SIG-M5 (cell line): ENCODE measurements at places on chromosomes 5 and 9.

- DNase-seq, result no peak
Measured at GRCh38 chr9:13478160-13478559, 198.7 kb upstream of the MPDZ start.

GRCh38 chr5:32543291-32543690 is 42.1 kb upstream of the SUB1 start:
- no peak for DNase-seq

GRCh38 chr5:8493176-8493575 is 624.2 kb downstream of the MTRR start:
- no peak for DNase-seq

DNA sequence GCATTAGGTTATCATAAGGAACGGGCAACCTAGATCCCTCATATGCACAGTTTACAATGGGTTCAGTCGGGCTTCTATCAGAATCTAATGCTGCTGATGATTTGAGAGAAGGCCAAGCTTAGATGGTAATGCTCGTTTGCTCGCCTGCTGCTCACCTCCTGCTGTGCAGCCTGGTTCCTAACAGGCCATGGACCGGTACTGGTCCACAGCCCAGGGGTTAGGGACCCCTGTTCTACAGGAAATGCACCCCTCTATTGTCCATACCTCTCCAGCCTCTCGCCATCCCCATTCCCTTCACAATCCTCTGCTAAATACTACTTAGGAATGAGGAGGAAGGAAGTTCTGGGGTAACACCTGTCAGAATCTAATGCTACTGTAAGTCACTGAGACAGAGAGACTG is 75.1 kb downstream of the OXCT1 start:
- no peak for DNase-seq

DNA sequence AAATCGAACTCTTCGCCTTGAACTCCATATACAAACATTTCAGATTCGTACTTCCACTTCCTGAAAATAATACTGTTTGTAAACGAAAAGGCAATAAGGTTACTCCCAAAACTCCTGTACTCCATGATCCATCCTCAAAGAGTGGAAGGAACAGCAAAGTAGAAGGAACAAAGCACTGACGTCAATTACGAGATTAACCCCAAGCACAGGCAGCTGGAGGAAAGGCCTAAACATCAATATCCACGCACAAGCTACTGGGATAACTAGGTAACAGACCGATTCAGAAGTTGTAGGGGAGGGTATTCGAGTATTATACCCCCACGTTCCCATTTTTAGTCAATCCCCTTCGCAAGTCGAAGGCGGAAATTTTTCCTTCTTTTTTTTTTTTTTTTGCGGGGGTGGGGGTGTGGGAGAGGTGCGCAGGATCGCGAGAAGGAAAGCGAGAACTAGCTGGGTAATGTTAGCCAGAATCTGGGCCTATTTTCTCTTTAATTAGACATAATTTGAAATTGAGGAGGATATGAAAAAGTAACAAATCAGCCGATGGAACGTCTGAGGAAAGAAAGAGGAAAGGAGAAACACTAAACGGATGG is 909 bp downstream of the AFF4 start:
- DNase-seq, result no peak

GRCh38 chr5:40572937-40573336 is 106.8 kb upstream of the PTGER4 start:
- DNase-seq, result no peak

DNA sequence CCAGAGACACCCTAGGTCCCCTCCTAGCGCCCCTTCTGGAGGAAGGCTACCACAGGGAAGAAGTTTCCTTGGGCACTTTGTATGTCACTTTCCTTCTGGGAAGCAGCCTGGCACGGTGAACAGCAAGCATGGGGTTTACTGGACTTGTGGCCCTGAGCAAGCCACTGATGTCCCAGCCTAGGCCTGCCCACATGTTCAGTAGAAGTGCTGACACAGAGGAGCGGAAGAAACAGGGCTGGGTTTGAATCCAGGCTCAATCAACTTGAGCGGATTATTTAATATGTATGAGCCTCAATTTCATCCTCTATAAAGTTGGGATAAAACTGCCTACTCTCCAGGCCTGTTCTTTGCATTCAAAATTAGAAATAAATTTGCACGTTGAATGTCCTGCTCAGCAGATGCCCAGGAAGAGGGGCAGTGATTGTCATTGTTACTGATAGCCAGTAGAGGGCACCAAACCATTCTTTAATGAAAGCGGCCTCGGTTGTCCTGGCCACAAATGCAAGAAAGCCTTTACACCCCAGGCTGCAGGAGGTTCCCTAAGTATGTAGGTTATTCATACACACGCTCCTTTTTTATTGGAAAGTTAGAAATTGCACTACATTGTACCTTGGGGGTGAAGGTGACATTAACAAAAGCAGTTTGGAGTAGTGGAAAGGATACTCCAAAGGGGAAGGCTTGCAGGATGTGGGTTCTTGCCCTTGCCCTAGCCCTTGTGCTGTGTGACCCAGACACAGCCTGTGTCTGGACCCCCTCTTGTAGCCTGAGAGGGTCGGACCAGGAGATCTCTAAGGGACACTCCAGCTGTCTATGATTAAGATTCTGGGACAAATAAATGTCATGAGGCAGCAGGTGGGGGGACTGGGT is 13.4 kb upstream of the XPA start:
- DNase-seq, result no peak

DNA sequence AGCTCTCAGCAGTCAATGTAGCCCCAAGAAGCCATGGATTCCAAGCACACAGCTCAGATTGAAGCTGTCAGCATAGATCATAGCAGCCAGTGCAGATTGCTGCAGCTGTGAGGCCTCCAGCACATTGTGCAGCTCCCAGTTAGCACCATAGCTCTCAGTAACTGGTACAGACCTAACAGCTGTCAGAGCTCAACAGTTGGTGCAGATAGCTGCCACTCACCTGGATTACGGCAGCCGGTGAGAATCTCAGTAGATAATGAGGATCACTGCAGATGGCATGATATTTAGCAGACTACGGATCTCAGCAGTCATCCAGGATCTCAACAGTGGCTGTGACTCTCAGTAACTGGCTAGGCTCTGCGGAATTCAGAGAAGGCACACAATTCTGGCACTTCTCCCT is 500.4 kb downstream of the TUSC1 start:
- DNase-seq, result no peak

DNA sequence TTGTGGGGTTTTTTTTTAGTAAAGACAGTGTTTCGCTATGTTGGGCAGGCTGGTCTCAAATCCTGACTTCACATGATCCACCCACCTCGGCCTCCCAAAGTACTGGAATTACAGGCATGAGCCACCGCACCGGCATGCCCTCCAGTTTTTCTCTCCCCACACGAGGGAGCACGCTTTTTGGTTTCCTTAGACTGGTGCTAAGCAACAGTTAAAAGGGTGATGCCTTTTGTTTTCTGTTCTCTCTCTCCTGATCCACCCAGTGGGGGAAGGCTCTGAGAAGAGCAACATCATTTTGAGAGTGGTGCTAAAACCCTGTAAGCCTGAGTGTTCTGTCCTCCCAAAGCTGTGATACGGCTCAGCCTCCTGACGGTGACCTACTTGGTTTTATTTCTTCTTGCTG is 146.6 kb downstream of the MAN2A1 start:
- DNase-seq, result no peak

GRCh38 chr5:124806373-124807077 is 60.1 kb upstream of the ZNF608 start:
- DNase-seq, result no peak

DNA sequence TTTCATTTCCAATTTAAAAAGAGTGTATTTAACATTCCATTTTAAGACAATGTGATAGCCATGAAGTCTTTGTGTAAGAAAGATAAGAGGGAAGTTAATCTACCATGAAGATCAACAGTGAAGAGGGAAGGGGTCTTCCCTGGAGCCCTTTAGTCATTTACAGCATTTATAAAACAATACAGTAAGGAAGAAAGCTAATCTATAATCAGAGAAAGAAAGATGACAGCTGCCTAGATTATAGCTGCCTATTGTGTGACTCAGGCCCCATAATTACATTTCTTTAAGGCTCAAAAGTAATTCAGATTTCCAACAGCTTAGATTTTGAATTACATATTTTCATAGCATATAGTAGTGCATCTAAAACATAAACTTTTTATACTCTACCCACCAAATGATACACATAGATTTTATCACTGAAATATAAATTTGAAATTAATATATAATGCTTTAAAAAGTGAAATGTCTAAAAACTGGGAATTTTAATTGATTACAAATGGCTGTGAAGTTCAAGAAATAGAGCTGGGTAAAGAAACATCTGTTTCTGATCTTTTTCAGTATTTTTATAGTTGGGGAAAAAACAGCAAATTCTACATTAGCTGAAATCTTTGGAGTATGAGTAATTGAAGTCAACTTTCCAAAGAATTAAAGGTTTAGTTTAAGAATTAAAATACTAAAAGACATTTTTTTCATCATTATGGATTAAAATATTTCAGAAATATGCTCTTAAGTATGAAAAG is 89.6 kb downstream of the RIC1 start:
- DNase-seq, result no peak

- no peak for DNase-seq
Measured at GRCh38 chr9:5263351-5264218, 32.4 kb downstream of the INSL4 start.

GRCh38 chr9:93187047-93187446 is 3.1 kb downstream of the WNK2 start:
- DNase-seq, result no peak

- no peak for DNase-seq
Measured at GRCh38 chr5:115069087-115069968, 100.4 kb downstream of the TRIM36 start.

- no peak for DNase-seq
Measured at GRCh38 chr9:5553211-5553610, 42.9 kb downstream of the PDCD1LG2 start.

DNA sequence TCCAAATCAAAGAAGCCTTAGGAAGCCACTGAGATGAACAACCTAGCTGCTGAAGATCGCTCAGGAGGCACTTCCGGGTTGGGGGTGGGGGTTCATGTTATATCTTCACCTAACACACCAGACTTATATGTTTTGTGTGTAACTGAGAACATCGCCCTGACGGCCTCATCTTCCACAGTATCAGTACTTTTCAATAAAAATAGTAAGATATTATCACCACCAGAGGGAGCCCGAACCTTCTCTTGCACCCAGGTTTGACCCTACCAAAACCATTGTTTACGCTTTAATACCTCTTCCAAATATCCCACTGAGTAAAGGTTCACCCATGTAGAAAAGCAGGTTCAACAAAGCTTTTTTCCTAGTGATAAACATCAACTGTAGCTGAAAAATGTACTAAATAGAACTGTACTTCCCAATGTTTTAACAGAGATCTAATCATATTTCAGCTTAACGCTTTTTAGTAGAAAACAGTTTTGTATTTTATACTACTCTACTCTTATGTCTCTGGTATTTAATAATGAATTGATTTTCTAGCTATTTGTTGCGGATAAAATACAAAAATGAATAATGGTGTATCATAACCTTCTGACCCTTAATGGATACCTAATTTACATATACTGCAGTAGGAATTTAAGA is 244.0 kb downstream of the EPB41L4A start:
- no peak for DNase-seq

DNA sequence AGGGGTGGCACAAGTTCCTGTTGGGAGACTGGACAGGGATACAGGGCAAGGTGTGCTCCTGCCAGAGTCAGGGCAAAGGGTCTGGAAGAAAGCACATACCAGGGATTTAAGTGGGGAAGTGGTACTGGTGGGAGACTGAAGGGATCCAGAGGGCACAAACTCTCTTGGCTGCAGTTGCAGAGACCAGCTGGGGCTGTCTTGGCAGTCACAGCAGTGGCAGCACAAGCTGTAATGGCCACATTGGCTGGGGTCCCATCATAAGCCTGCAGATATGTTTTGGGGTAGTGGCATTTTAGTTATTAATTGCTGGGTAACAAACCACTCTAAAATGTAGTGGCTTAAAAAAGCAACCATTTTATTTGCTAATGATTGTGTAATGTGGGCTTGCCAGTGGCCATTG is 492.2 kb downstream of the ENC1 start:
- no peak for DNase-seq

- no peak for DNase-seq
Measured at GRCh38 chr9:135476561-135477355, 2.8 kb upstream of the PPP1R26 start.
